Upper lobe of left lung (tissue), 6 donors: ENCODE measurements at places on chromosomes 2 and 18.

DNA sequence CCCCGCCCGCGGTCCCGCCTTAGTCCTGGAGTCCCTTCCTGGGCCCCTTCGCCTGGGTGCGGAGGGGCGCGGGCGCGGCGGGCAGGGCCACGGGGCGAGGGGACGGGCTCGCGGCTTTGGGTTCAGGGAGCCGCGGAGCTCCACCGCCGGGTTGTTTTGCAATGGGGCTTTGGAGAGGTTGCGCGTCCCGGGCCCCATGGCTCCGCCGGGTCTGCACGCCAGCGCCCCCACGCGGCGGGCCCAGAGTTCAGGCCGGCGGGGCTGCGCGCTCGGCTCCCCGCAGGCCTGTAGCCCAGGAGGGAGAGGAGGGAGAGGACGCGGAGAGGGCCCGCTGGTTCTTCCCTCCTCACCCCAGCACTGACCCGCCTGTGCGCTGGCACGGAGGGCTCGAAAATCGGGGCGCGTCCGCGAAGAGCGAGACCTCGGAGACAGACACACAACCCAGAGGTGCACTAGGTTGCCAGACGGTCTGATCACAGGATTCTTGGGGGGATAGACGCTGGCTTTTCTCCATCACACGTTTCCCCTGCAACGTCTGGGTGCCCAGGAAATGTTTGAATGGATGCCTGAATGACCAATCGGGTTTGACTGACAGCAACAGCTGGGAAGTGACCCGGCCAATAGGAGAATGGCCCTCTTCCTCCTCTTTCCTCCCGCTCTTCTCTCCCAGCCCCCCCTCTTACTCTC lies 4.9 kb upstream of the SIX2 start:
- peak; percentile 93 for DNase-seq

DNA sequence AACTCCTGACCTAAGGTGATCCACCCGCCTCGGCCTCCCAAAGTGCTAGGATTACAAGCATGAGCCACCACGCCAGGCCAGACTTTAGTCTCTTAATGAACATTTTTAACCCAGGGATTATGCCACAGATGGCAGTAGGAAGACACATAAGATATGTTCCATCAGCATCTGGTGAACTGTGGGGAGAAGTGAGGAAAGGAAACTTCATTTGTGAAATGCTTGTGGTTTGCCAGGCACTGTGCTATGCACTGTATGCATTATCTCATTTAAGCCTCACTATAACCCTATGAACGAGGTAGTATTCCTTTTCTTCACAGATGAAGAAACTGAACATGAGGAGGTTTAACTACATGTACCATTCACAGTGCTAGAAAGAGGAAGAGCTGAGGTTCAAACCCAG lies 29.3 kb downstream of the PTRHD1 start:
- no peak for DNase-seq

DNA sequence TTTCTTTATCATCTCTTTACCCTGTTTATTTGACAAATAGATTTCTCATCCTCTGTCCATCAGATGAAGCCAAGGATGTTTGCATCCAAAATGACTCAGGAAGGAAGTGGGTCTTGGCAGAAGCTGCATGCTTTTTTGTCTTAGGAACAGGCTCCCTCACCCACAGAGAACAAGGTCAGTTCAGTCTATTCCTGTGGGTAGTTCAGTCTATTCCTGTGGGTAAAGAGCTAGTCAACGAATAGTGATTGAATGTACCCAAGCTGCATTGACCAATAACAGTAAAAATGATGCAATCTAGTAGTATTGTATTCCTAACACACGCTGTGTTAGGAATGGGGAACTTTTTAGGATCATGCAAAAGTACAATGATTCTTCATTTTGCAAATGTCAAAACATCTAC lies 290.8 kb upstream of the TANK start:
- no peak for DNase-seq

GRCh38 chr2:131022731-131023130 lies 70.5 kb downstream of the FAM168B start:
- DNase-seq, result no peak

GRCh38 chr2:232321156-232321816 lies 57.3 kb upstream of the ALPP start:
- DNase-seq, result no peak

- no peak for DNase-seq
Measured at GRCh38 chr2:181430406-181431118, 26.6 kb upstream of the ITGA4 start.

GRCh38 chr2:61426267-61426897 lies 44.5 kb downstream of the USP34 start:
- DNase-seq, result peak; percentile 64

GRCh38 chr2:118847762-118848172 lies 319 bp upstream of the EN1 start:
- no peak for DNase-seq

DNA sequence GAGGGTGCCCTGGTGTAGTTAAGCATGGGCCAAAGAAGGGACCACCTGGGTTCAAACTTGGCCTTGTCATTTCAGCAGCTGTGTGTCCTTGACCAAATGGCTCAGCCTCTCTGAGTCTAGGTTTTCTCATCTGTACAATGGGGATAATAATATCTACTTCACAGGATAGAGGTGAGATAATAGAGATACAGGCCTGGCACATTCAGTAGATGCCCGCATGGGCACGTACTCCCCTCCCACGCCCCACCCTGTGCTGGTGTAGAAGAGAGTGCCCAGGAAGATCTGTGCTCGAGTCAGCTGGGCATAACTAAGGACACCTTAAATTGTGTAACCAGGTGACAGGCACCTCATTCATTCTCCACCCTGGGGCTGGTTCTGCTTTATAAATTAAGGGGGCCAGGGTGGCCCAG lies 8.4 kb upstream of the TMEM185B start:
- DNase-seq, result no peak

GRCh38 chr2:219155054-219155644 lies 5.5 kb downstream of the NHEJ1 start:
- no peak for DNase-seq

- DNase-seq, result peak; percentile 87
Measured at GRCh38 chr2:109331896-109332848, 203.2 kb downstream of the SH3RF3 start.

DNA sequence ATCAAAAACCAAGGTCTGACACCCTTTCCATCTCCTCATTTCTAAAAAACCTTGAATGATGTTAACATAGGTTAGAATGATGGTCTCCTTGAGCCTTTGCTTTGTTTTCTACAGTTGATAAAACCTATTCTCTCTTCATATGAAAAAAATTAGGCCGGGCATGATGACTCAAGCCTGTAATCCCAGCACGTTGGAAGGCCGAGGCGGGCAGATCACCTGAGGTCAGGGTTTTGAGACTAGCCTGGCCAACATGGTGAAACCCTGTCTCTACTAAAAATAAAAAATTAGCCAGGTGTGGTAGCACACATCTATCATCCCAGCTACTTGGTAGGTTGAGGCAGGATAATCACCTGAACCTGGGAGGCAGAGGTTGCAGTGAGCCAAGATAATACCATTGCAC lies 49.4 kb downstream of the CCDC88A start:
- no peak for DNase-seq

GRCh38 chr2:61988462-61989366 lies 83.2 kb downstream of the COMMD1 start:
- DNase-seq, result no peak

DNA sequence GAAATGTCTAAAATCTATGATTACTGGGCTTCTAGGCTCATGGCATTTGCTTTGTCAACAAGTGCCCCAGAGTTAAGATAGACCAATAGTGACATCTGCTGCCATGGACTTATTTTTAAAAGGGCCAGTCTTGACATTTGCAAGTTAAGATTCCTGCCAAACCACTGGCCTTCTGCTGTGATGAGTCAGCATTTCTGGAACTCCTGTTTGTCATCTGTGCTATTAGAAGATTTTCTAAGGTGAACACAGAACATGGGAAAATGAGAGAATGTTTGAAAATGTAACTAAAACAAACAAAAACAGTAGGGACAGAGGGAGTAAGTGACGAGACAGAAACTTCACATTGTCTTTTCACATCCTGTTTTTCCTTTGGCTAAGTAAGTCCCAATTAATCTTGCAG lies 93.7 kb upstream of the WDR75 start:
- no peak for DNase-seq

GRCh38 chr2:233436191-233436581 lies 81.9 kb downstream of the DGKD start:
- no peak for DNase-seq

GRCh38 chr2:46196871-46197462 lies 100.2 kb upstream of the EPAS1 start:
- DNase-seq, result no peak

GRCh38 chr2:186032930-186033329 lies 294.3 kb downstream of the FSIP2 start:
- no peak for DNase-seq

DNA sequence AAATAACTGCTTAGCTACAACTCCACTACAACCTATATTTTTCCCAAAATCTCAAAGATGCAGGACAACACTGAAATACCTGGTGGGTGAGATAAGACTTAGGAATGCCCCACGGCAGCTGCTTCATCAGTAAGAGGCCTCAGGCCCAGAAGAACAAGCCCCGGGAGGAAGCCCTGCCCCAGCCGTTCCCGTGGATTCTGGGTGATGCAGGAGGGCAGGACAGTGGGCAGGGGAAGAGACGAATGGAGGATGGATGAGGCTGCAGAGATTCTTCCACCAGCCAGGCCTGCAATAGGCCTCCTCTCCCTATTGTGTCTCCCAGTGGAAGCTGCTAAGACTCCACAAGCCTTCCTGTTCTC lies 197.9 kb upstream of the HDAC4 start:
- no peak for DNase-seq

- DNase-seq, result no peak
Measured at GRCh38 chr2:143078104-143078503, 51.1 kb upstream of the ARHGAP15 start.

GRCh38 chr18:13003466-13003896 lies 12.3 kb downstream of the CEP192 start:
- DNase-seq, result no peak

- DNase-seq, result no peak
Measured at GRCh38 chr2:213232649-213233437, 51.4 kb upstream of the SPAG16 start.

GRCh38 chr18:7576685-7577084 lies 9.6 kb downstream of the PTPRM start:
- DNase-seq, result no peak

DNA sequence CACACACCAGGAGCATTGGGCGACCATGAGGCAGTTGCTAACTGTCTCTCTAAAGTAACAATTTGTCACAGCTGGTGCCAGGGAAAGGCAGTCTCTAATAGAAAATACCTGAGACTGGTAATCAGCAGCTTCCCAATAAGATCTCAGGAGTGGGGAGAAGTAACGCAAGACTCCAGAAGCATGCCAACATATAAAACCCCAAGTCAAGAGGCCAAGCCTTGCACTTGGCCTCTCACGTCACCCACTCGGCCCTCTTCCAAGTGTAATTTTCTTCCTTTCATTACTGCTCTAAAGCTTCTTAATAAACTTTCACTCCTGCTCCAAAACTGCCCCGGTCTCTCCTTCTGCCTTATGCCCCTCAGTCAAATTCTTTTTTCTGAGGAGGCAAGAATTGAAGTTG lies 455.6 kb upstream of the ACVR2A start:
- peak; percentile 53 for DNase-seq

DNA sequence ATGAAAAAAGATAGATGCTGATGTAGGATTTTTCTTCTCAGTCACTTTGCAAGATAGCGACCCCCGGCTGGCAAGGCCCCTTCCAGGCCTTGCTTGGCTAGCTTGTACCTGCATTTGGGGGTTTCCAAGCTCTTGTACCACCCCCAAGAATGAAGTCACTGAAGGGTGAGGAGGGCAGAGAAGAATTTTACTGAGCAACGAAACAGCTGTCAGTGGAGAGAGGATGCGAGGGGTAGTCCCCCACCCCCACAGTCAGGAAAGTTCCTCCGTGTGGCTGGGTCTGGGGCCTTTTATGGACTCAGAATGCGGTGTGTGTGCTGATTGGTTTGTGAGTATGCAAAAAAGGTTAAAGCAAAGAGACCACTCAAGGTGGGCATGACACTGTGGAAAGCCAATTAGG lies 382.0 kb downstream of the GPD2 start:
- DNase-seq, result no peak

- no peak for DNase-seq
Measured at GRCh38 chr2:141728886-141729285, 401.9 kb downstream of the LRP1B start.

GRCh38 chr2:176405477-176405876 lies 136.2 kb downstream of the MTX2 start:
- no peak for DNase-seq

- DNase-seq, result peak; percentile 64
Measured at GRCh38 chr2:199462956-199463692, 5.4 kb upstream of the SATB2 start.

DNA sequence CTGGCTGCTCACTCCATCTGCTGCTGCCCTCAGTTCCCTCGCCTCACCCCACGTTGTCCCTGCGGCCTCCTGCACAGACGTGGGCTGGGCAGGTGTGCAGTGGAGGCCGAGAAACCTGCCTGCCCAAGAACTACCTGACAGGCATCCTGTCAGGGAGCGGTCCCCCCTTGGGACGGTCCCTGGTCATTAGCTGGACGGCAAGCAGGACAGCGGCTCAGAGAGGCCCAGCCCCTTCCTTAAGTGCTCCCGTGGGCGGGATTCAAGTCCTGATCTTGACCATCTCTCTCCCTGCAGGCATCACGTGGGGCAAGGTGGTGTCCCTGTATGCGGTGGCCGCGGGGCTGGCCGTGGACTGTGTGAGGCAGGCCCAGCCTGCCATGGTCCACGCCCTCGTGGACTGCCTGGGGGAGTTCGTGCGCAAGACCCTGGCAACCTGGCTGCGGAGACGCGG lies 11.3 kb downstream of the BOK start:
- DNase-seq, result no peak

GRCh38 chr2:16008856-16009255 lies 68.5 kb downstream of the MYCN start:
- DNase-seq, result no peak

GRCh38 chr2:7692657-7693161 lies 775.5 kb downstream of the RNF144A start:
- DNase-seq, result no peak

DNA sequence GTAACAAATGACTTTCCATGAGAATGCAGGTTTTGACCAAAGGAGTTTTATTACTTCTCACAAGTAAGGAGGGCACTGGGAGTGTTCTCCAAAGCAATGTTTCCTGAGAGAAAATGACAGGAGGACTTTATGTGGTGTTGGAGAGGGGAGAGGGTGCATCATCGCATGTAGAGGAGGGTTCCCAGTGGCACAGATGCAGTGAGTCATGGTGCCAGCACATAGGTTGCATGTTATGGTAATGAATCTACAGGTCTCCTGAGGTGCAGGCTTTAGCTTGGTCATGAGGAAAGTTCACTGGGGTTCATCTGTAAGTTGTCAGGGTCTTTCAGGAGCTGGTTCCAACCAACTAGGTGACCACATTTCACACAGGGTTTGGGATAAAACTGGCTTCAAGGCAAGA lies 30.4 kb downstream of the NAT8 start:
- no peak for DNase-seq

- peak; percentile 50 for DNase-seq
Measured at GRCh38 chr2:237996021-237996593, 29.3 kb downstream of the UBE2F start.

GRCh38 chr2:101474731-101475384 lies at the start of gene RFX8:
RFX8 (minus strand) TSS chr2:101475112; CDS start chr2:101466848, 8,264 bp downstream.
- no peak for DNase-seq

DNA sequence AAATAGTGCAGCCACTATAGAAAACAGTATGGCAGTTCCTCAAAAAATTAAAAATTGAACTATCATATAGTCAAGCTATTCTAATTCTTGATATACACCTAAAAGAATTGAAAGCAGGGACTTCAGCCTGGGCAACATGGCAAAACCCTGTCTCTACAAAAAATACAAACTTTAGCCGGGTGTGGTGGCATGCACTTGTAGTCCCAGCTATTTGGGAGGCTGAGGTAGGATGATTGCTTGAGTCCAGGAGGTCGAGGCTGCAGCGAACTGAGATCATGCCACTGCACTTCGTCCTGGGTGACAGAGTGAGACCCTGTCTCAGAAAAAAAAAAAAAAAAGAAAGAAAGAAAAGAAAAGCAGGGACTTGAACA lies 279.5 kb upstream of the STON1 start:
- DNase-seq, result no peak
